ENCODE measurements at places on chromosomes 4 and X.

- no peak for DNase-seq
Observed at GRCh38 chrX:147179625-147180024, 365.1 kb upstream of the CXorf51A start.

GRCh38 chr4:153451911-153452657 lies 14.1 kb upstream of the TMEM131L start:
- DNase-seq: no peak

GRCh38 chr4:122346503-122346902 lies 32.3 kb upstream of the ADAD1 start:
- DNase-seq: no peak

DNA sequence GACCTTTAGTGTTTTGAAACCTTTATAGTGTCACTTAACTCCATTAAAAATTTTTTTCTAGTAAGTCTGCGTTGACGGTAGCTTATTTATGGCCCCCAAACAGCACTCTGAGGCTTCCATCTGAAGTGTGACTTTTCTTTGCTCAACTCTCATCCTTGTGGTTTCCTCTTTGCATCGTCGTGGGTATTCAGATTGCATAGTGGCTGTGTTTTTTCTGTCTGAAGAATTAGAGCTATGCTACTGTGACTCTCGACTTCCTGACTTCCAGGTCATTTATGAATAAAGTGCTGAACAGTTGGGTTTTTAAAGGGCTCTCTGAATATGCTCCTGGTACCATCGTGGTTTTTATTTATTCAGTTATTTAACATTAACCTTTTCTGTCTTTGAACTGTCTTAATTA lies 44.9 kb downstream of the JADE1 start:
- no peak for DNase-seq

- DNase-seq: no peak
Observed at GRCh38 chrX:132214518-132214917, 4.7 kb downstream of the RAP2C start.

DNA sequence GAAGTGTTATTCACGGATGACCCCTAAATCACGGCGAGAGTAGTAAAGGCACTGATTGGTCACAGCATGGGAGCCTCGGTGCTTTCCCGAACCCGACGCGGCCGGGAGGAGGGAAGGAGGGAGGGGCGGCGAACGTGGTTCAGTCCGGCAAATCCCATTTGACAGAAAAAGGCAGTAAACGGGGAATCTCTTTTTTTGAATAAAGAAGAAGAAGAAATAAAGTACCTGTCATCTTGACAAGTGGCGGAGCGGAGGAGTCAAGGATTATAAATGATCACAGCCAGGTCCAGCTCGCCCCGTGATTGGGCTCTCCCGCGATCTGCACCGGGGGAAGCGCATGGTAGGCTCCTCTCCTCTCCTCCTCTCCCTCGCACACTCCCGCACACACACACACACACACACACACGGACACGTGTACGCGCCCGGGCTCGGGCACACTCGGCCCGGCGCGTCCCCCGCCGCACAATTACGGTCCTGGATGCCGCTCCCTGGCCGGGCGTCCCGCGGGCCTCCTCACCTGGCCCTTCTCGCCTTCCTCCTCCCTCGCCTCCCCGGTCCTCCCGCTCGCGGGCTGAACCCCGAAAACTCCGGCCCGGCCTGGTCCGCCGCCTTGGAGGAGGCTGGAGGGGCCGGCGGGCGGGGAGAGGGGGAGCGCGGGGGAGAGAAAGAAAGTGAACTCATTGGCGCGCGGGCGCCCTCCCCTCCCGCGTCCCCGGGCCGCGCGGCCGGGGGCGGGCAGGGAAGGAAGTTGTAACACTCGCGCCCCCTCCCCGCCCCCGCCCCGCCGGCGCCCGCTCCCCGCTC lies 99.2 kb upstream of the TENM3 start:
- DNase-seq: no peak

- no peak for DNase-seq
Observed at GRCh38 chrX:140360284-140360683, 144.6 kb downstream of the SOX3 start.

GRCh38 chr4:169621731-169622492 lies 1.5 kb downstream of the CLCN3 start:
- DNase-seq: peak; percentile 36

DNA sequence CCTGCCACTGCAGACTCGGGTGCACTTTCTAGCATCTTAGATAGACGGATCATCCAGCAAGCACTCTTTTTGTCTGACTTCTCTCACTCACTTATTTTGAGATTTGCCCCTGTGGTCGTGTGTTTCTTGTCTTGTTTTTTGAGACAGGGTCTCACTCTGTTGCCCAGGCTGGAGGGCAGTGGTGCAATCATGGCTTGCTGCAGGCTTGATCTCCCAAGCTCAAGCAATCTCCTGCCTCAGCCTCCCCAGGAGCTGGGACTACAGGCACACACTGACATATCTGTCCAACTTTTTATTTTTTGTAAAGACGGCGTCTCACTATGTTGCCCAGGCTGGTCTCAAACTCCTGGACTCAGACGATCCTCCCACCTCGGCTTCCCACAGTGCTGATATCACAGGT lies 26.7 kb downstream of the FGFR3 start:
- DNase-seq: no peak

DNA sequence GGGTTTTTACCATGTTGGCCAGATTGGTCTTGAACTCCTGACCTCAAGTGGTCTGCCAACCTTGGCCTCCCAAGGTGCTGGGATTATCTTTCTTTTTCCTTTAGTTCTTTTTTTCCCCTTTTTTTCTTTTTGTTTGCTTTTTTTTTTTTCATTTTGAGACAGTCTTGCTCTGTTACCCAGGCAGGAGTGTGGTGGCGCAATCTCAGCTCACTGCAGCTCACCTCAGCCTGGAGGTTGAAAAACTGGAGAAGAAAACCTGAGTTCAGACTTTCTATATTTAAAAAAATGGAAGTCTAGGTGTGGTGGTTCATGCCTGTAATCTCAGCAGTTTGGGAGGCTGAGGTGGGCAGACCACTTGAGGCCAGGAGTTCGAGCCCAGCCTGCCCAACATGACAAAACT lies 181.1 kb upstream of the HS3ST1 start:
- DNase-seq: no peak

GRCh38 chr4:66328803-66329574 lies 658.7 kb upstream of the EPHA5 start:
- DNase-seq: no peak

GRCh38 chr4:81257816-81258215 lies 42.8 kb upstream of the PRKG2 start:
- DNase-seq: no peak

DNA sequence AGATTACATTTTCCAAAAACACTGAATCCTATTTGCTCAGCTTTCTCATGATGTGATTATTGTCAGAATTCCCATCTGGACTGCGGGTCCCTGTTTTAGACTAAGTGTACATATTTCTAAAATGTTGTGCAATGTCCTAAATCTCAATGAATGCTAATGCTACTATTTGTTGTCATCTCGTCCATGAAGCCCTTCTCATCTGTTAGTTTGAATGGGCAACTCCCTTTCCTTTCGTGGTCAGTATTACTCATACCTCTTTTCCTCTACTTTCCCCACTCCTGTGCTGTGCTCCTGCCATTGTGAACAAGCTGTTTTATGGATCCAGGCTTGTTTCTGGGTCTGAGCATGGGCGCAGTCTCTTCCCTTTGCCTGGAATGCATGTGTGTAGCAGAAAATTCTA lies 91.0 kb downstream of the MID1 start:
- no peak for DNase-seq

DNA sequence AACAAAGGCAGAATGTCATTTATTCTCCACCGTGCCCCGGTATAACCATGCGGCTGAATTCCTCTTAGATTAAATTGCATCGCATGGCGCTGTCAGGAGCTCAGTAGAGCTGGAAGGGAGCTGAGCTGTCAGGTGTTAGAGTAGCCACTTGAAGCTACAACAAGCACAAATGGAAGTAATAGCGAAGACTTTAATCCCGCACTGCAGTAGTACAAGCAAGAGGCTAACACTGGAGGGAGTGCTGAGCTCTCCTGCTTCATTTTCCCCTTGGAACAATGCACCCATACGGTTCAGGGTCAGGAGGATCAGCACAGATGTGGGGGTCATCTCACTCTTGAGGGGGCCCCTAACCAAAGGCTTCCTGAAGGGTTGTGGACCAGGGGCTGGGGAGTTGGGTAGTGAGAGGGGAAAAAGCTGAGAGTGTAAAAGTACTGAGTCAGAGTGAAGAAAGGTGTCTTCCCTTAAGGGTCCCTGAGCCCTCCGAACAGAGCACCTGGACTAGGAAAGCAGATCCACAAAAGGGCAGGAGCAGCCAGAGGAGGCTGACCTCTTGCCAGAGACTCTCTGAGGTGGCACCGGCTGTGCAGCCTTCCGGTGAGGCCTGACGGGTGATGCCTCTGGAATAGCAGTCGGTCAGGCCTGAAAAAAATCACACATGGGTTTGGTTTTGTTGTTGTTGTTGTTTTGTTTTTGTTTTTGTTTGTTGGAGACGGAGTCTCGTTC lies 36.0 kb upstream of the CBR4 start:
- DNase-seq: no peak

DNA sequence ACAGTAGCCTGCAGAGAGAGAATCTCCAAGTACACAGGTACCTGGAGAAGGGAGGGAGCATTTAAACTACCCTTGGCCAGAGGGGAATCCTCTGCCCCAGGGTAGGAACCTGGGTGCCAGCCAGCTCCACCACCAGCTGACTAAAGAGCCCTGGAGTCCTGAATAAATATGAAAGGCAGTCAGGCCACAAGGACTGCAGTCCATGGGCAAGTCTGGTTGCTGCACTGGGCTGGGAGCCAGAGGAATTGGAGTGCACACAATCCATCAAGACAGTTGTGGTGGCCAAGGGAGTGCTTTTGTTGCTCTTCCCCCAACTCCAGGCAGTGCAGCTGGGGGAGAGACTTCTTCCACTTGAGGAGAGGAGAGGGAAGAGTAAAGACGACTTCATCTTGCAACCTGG lies 172.5 kb downstream of the HNRNPD start:
- DNase-seq: peak; percentile 6

GRCh38 chrX:123884809-123885408 lies 25.1 kb downstream of the XIAP start:
- no peak for DNase-seq

DNA sequence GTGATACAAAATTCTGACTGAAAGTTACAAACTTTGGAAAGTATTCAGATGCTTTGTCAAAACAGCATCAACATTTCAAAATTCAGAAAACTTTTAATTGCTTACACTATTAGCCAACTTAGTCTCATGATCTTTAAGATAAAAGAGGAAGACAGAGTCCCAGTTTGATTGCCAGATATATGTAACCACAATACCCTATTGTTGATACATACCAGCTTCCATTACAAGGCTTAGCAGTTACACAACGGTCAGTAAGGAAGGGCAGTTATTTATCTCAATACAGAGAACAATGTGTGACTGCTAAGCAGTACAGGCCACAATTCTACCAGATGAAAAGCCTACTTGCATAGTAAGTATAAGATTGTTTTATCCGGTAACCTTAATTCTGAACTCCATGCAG lies 138.4 kb downstream of the SPANXN3 start:
- no peak for DNase-seq

DNA sequence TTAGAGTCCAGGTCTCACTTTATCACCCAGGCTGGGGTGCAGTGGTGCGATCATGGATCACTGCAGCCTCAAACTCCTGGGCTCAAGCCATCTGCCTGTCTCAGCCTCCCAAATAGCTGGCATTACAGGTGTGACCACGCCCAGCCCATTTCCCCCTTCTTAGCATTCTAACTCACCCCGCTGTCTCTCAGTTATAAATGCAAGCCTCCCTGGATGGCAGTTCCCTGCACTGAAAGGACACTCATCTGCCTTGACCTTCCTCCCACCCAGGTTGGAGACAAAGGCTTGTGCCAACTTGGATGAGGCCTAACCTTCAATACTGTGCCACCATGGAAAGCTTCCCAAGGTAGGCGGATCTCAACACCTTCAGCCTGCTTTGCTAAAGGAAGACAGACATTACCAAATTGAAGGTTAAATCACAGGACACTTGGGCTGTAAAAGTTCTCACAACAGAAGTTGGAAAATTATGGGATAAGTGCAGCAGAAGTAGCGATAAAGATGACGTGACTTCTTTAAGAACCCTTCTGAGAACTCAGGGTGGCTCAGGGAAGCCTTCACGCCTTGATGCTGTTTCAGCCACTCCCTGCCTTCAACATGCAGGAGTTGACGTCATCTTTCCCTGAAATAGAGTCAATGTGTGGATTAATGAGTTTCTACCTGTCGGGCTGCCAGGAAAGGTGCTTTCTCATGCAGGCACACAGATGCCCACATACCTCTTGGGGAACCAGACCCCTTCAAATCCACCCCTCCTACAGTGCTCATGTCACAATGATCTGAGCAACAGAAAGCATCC lies 10.6 kb upstream of the GPM6B start:
- no peak for DNase-seq

DNA sequence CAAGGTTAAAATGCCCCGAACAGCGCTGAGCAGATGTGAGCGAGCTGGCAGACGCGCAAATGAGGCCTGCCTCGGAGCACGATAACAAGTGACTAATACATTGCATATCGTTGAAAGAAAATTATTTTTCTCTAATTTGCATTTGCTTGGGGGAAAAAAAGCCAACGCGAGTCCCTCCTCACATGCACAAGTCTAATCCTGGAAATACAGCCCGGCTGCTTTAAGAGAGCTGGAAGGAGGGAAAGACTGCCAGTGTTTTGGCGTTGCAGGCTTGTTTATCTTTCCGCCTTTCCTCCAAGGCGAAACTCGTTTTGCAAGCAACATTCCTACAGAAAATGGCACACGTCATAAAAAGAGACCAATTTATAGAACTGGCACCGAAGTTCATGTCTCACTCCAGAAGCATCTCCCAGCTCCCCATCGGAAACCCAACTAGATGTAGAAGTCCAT lies 12.6 kb downstream of the BCOR start:
- no peak for DNase-seq

DNA sequence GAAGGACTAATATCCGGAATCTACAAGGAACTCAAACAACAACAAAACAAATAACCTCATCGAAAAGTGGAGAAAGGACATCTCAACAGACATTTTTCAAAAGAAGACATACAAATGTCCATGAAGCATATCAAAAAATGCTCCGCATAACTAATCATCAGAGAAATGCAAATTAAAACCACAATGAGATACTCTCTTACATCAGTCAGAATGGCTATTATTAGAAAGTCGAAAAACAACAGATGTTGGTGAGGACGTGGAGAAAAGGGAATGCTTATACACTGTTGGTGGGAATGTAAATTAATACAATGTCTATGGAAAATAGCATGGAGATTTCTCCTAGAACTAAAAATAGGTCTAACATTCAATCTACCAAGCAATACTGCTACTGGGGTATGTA lies 51.1 kb upstream of the MYOZ2 start:
- DNase-seq: no peak

- no peak for DNase-seq
Observed at GRCh38 chr4:70877556-70877955, 24.6 kb upstream of the MOB1B start.

Measured in epithelial cell of prostate (primary cell).